Non-pigmented ciliary epithelial cell (primary cell): ENCODE measurements at places on chromosomes 3 and 15.

DNA sequence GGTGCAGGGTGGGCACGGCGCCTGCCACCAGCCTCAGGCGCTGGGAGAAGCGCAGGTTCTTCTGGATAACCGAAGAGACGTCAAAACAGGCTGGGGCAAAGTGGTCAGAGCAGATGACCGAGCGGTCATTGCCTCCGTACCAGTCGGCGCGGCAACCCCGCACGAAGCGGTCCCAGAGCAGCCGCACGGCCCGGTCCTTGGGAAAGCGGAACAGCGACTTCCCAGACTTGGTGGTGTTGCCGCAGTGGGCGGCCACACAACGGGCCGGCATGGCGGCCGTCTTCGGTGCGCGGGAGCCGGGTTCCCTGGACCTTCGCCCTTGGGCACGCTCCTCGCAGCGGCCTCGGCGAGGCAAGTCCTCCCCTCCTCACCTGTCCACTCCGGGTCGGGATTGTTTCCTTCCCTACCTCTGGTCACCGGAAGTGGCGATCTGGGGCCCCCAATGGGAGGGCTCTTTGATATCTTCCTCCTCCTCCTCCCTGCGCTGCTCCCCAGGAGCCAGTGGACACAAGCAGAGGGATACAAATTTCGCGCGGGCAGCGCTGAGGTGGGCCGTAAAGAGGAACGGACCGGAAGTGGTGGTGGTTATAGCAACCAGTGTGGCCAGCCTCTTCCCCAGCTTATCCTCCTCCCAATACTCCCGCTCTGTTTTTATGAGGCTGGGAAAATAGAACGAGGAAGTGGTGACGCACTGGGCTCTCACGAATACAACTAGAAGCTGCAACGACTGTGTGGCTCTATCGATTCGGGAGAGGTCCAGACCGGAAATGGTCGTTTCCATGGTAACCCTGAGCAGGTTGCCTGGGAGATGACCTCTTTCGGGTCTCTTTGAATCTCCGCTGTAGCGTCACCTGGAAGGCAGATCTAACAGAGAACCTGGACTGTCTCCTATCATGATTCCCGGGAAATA is at the start of the genes LRRC49 and THAP10:
TSS of gene LRRC49 (plus strand) at position 825 of the 910 bp plus-strand sequence. CDS start at position 894, 69 bp downstream.
TSS of gene THAP10 (minus strand) at position 432 of the 910 bp plus-strand sequence. CDS start at position 271, 161 bp downstream.
- DNase-seq, result peak; percentile 76

- DNase-seq, result no peak
These were observed 54.3 kb downstream of the SLC30A4 start for GRCh38 chr15:45468294-45468693.

- DNase-seq, result no peak
These were observed 2.7 kb downstream of the MAP6D1 start for GRCh38 chr3:183822631-183823030.

GRCh38 chr15:48547286-48547685 is 98.2 kb downstream of the FBN1 start:
- DNase-seq, result peak; percentile 72

GRCh38 chr3:137084586-137084985 is 126.8 kb downstream of the IL20RB start:
- DNase-seq, result no peak

GRCh38 chr3:190396001-190396400 is 8.0 kb downstream of the CLDN16 start:
- no peak for DNase-seq

DNA sequence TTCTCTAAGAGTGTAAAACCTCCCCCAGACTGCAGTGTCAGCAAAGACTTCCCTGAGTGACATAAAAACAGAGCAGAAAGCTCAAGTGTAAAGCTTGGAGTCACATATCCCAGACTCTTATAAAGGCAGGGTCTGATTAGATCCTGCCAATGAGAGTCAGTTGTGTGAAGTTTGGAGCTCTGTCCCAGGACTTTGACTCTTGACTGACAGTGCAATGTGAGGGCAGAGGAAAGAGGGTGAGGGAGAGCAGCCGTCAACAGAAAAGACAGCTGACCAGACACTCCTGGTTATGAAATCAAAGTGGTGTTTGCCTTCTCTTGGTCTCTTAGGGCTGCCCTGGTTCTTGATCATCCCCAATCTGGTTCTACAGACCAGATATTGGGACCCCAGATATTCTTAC is 393.2 kb downstream of the ERC2 start:
- DNase-seq, result no peak

- no peak for DNase-seq
These were observed 315.1 kb downstream of the ARPP21 start for GRCh38 chr3:35954413-35954812.

DNA sequence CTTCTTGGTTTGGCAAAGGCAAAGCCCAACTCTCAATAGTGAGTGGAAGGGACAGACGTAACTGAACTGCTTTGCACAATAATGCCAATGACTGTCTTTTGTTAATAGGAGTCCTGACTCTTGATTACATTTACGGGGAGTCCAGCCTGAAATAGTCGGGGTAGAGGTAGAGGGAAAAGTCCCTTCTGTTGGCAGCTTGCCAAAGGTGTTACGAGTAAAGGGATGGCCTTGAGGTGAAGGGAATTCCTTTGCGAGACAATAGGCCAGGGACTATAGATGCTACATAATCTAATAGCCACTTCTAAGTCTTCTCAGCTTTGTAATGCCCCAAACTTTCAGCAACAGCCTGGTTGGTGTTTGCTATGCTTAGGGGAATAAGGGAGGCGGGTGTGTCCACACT is 2.2 kb upstream of the SENP2 start:
- no peak for DNase-seq
